ENCODE measurements at places on chromosomes 7 and 10. TPM values are rescaled to one million over a fixed set of nuclear protein-coding genes. Genes with fewer than 3 reads are reported as not detected.

The CPA4 gene
- polyA plus RNA-seq = 0.96 TPM

The NACAD gene
- 0.94 TPM for polyA plus RNA-seq

The NXPH1 gene
- 0.07 TPM for polyA plus RNA-seq

The ST8SIA6 gene
- polyA plus RNA-seq = 0.18 TPM

The CYP2C19 gene
- 0.02 TPM for polyA plus RNA-seq

The VWDE gene
- polyA plus RNA-seq = 0.23 TPM

The RHOBTB1 gene
- polyA plus RNA-seq = 3.4 TPM

The ARF5 gene
- 205 TPM for polyA plus RNA-seq

The VPS50 gene
- 16.3 TPM for polyA plus RNA-seq

The NAT16 gene
- not detected for polyA plus RNA-seq

The VAX1 gene
- polyA plus RNA-seq = 0.02 TPM

The ZPBP gene
- 0.05 TPM for polyA plus RNA-seq

The CLCN1 gene
- polyA plus RNA-seq = 0.57 TPM

The FLNC gene
- polyA plus RNA-seq = 0.96 TPM

The PNLIPRP1 gene
- 0.02 TPM for polyA plus RNA-seq

The LRRN3 gene
- 5.4 TPM for polyA plus RNA-seq

The CCDC172 gene
- 0.16 TPM for polyA plus RNA-seq

The CALHM3 gene
- polyA plus RNA-seq = 0.32 TPM

The GBX1 gene
- polyA plus RNA-seq = 0.07 TPM

The ADIRF gene
- polyA plus RNA-seq = 196 TPM

The UNCX gene
- polyA plus RNA-seq = 0.07 TPM

The DRGX gene
- 0.30 TPM for polyA plus RNA-seq

The MSMB gene
- 8.6 TPM for polyA plus RNA-seq

The CLDN3 gene
- polyA plus RNA-seq = 20.9 TPM

The TEX47 gene
- not detected for polyA plus RNA-seq

The CYP3A7 gene
- polyA plus RNA-seq = 11.4 TPM

The PROSER2 gene
- polyA plus RNA-seq = 17.8 TPM

The TLX1 gene
- 0.27 TPM for polyA plus RNA-seq

The GPR15LG gene
- 7.7 TPM for polyA plus RNA-seq

Measured in thymus (tissue), 14 donors.